ENCODE measurements at places on chromosomes 11 and 22.

GRCh38 chr22:33111491-33111890 is 53.3 kb upstream of the SYN3 start:
- peak; percentile 69 for DNase-seq

- no peak for DNase-seq
These were observed 258 bp downstream of the CFAP68 start for GRCh38 chr11:111879637-111879960.

DNA sequence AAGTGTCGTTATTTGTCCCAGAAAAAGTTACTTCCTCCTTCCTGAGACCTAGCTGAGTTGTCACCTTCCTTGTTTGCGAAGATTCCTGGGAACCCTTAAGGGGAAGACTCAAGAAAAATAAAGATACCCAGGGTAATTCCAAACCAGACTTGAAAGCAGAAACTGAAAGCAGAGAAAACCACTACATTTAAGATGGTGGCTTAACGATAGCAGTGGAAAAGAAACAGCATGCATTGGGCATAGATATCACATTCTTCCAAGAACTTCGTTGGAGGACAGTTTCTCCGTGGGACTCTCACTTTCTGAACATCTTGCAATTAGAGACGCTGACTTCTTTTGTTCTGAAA is 89.1 kb downstream of the FAM76B start:
- DNase-seq = no peak

- DNase-seq = no peak
These were observed 112.9 kb downstream of the SLC36A4 start for GRCh38 chr11:93084727-93085505.

DNA sequence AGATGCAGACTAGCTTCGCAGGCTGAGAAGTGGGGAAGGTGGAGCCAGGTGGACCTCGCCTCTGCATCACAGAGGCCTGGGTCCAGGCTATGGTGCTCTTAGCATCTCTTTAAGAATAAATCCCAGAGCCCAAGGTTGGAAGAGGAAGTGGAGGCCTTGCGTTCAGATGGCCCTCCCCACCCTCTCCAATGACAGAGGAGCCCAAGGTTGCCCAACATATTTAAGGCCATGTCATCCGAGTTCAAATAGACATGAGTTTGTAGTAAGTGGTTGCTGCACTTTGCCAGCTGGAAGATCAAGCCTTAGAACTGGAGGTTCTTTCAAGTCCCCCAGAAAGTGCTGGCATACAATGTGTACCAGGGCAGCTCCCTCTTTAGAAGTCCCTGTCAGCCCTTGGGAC is 47.1 kb upstream of the HORMAD2 start:
- DNase-seq = no peak

DNA sequence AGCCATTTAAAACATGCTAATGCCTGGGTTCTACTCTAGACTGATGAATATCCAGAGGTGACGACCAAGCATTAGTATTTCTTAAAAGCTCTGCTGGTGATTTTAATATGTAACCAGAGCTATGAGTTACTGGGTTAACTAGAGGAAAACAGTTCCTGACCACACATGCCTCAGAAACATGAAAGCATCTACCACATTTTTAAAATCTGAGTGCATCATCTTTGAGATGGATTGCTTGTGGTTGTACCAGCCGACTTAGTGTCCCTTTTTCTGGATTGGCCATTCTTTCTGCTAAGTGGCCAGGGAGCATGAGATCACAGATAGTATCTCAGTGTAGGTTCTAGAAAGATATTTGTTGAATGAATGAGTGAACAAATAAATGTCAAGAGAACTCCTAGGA is 152.4 kb downstream of the NTM start:
- peak; percentile 14 for DNase-seq

DNA sequence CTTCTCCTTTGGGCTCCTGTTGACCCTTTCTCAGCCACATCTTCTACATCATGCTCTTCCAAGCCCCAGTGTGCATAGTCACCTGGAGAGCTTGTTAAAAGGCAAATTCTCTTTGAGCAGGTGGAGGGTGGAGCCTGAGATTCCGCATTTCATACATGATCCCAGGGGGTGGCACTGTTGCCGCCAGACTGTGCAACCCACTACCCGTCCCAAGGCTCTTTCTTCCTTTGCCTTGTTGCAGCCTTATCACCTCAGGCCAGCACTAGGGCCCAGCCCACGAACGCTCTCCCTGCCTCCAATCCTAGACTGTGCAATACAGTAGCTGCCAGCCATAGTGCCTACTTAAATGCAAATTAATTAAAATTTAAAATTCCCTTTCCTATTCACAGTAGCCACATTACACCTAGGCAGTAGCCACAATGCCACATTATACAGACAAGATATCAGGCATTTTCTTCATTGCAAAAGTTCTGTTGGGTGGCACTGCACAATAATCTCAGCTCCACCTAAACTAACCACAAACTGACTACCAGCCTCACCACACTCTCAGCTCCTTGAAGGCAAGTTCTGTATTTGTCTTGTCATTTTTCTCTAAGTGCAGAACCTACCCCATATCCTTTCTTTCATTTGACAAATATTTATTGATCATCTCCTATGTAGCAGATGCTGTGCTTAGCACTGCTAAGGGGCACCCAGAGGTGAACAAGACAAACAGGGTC is 4.6 kb upstream of the KCNJ5 start:
- DNase-seq = peak; percentile 61

DNA sequence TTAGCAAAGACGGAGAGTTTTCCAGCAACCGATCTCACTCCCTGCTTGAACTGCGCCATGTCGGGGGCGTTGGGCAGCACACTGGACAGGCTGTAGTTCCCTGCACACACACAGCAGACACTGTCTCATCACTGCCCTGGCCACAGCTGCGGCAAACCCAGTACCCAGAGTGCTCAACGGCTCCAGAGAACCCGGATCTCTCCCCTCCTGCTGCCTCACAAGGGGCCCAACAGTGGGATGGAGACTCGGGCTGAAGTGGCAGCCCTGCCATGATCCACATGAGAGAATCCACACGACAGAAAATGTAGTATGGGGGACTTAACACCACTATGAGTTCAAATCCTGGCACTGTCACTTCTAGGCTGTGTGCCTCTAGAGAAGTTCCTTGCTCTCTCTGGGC is 58.0 kb downstream of the ARFGAP3 start:
- DNase-seq = no peak

- DNase-seq = peak; percentile 5
These were observed 86.3 kb upstream of the NNMT start for GRCh38 chr11:114209904-114210303.

DNA sequence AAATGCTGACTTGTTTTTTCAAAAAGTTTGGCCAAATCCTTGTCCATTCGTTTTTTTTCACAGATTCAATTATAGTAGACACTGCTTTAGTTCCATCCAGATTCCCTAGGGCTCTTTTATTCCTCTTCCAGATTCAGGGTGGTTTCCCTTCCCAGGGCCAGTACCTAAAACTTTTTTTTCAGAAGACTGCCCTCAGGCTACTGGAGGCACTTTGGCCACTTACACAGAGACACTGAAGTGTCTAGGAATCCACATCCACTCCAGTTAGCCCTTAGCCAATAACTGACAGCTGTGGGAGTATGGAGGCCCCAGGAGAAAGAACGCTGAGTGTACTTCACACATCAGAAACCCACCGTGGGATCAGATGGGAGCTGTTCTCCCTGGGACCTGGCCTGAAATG is 77.3 kb downstream of the CCDC34 start:
- DNase-seq = no peak

GRCh38 chr22:30398685-30399680 is 2.2 kb downstream of the SEC14L2 start:
- no peak for DNase-seq

GRCh38 chr22:25383278-25383820 is 163.9 kb downstream of the CRYBB2 start:
- DNase-seq = no peak

- DNase-seq = no peak
These were observed 41.0 kb downstream of the PAX6 start for GRCh38 chr11:31770011-31770700.

- peak; percentile 59 for DNase-seq
These were observed 101.1 kb upstream of the SLC22A12 start for GRCh38 chr11:64489831-64490441.

- DNase-seq = no peak
These were observed 883.3 kb upstream of the CNTN5 start for GRCh38 chr11:98137437-98137836.

- no peak for DNase-seq
These were observed 16.4 kb upstream of the JAM3 start for GRCh38 chr11:134052395-134052987.

DNA sequence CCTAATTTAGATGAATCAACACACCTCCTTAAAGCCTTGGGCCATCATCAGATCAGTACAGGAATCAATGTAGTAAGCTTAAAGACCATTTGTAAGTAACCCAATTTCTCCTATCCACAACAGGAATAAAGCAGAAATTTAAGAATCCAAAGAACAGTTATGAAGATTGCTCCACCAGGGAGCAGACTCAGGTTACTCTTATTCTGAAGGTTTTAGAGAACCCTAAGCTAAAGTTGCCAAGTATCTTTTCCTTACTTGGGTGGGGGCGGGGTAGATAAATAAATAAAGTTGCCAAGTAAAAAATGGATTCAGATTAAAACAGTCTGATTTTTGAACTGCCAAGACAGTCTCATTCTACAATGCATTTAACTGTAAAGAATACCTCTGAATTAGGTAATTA is 18.1 kb downstream of the CKAP5 start:
- no peak for DNase-seq

GRCh38 chr22:47059701-47060161 is 297.3 kb downstream of the TBC1D22A start:
- DNase-seq = no peak

- DNase-seq = no peak
These were observed 36.8 kb downstream of the KIRREL3 start for GRCh38 chr11:126963603-126964363.

GRCh38 chr11:19844806-19845205 is 132.2 kb downstream of the NAV2 start:
- peak; percentile 70 for DNase-seq

DNA sequence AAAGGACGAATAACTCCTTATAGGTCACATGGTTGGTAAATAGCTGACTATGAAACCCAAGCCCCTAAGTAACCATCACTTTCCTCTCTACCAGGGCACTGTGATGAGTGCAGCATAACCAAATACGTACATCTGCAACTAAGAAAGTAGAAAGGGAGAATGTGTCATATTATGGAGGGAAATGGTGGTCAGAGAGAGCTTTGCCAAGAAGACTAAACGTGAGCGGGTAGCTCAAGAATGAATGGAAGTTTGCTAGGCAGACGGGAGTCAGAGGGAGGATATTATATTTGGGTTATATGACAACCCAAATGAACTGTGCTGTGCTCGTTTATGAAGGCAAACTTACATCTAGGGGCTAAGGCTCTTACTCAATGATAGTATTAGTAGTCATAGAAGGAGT is 537.3 kb downstream of the OPCML start:
- DNase-seq = no peak

DNA sequence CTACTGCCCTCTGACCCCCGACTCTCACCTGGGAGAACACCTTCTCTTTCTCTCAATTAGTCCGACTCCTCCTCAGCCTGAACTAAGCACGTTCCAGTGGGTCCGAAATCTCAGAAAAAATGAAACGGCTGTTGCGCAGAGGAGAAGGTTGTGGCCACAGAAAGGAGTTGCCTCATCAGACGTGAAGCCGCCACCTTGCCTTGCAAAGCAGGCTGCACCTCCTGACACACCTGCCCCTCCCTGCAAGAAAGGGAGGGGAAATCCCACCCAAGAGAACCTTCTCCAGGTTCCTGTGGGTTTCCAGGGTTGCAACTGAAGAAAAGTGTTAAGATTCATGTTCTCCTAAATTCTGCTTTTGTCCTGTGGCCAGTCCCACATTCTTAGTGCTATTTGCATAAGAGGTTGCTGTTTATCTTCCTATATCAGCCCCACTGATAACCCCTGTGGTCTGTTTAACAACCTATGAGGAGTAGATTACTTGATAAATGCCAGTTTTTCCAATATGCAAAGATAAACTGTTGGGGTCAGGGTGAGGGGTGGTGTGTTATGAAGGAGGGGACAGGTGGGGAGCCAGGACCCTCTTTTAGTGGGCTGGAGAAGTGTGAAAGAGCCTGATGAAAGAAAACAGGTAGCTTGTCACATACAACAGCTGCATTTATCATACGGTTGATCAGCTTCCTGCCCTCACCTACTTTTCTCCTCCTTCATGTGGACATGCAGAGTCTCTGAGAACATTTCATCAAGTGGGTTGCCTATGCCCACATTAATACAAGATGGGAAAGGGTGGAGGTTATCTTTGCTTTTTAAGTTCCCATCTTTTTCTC is 18.2 kb downstream of the ZBTB16 start:
- no peak for DNase-seq

DNA sequence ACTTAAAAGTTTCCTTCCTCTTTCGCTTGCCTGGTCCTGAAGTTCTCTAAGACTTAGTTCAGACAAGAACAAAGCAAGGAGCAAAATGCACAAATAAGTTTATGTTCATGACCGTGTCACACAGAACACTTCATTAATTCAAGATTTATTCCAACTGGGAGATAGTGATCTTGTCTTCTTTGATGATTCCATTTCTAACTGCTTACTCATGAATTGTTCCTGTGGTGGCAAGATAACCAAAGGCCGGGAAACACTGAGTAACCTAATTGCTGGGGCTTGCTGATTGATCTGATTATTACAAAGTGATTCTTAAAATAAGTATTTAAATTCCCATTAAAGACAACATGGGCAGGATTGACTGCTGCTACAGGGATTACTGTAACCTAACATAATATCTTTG is 1462.9 kb upstream of the RAG2 start:
- no peak for DNase-seq

DNA sequence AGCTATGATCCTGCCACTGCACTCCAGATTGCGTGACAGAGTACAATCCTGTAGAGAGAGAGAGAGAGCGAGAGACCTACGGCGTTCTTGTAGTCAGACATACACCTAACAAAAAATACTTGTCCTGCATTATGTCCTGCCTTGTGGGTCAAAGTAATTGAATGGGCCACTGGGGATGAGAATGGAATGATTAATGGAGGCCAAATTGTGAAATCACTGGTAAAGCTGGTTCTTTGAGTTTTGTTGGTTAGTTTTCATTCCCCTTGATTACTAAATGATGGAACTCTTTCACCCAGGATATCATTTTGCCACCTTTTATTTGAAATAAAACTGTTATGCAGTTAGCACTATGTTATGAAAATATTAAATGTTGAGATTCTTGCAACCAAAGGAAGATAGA is 18.7 kb downstream of the GAS2 start:
- no peak for DNase-seq

DNA sequence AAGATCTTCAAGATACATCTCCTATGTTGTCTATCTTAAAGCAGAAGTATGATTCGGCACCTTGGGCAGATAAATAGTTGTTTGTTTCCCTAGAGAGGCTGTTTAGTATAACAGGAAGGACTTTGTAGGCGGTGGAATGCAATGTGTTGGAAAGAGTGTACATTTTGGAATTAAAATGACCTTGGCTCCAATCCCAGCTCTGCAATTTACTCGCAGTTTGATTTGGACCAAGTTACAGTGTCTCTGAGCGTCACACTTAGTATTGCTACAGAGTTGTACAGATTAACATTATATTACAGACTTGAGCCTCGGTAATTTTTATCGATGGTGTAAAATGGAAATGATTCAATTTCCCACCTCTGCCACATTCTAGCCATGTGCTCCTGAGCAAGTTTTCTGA is 265.3 kb downstream of the OPCML start:
- no peak for DNase-seq
